ENCODE measurements at places on chromosomes 7 and 10. TPM values are rescaled to one million over a fixed set of nuclear protein-coding genes. Genes with fewer than 3 reads are reported as not detected.

Gene ELAPOR2
- 3.3 TPM for total RNA-seq

Gene DENND2A
- 15.6 TPM for total RNA-seq

Gene MRPS24
- 97.7 TPM for total RNA-seq

Gene TMEM236
- total RNA-seq = under 0.01 TPM

Gene ARMH3
- total RNA-seq = 5.9 TPM

Gene GTF2IRD1
- total RNA-seq = 4.7 TPM

Gene PLAU
- 63.9 TPM for total RNA-seq

Gene FGFR2
- total RNA-seq = not detected

Gene ABCA13
- total RNA-seq = not detected

Gene FBXW4
- total RNA-seq = 40.7 TPM

Gene PRLHR
- not detected for total RNA-seq

Gene PLXNA4
- 2.2 TPM for total RNA-seq

Gene TIMM23B
- 14.7 TPM for total RNA-seq

Gene HOXA10
- total RNA-seq = 9.9 TPM

Gene KIN
- 5.1 TPM for total RNA-seq

Gene HIP1
- 7.0 TPM for total RNA-seq

Gene CNPY4
- total RNA-seq = 17.3 TPM

Gene SFMBT2
- 3.1 TPM for total RNA-seq

Gene C10orf71
- not detected for total RNA-seq

Gene EBF3
- 22.5 TPM for total RNA-seq

Gene KAZALD1
- total RNA-seq = 11.9 TPM

Gene GIMAP1
- not detected for total RNA-seq

Gene GCC1
- 13.9 TPM for total RNA-seq

Gene PILRA
- total RNA-seq = 0.39 TPM

Gene HIBADH
- 44.1 TPM for total RNA-seq

Gene CAMK2G
- total RNA-seq = 22.1 TPM

Gene EN2
- total RNA-seq = not detected

Gene FAM131B
- 1.6 TPM for total RNA-seq

Gene ASAH2
- 0.37 TPM for total RNA-seq

Gene MACROH2A2
- 4.3 TPM for total RNA-seq

Gene LRRC4
- under 0.01 TPM for total RNA-seq

Gene SPDYE2
- total RNA-seq = not detected

Gene AOAH
- not detected for total RNA-seq

Gene NEBL
- 1.1 TPM for total RNA-seq

Gene BICC1
- total RNA-seq = 45.9 TPM

Gene CDNF
- 0.37 TPM for total RNA-seq

Gene PNLIPRP1
- not detected for total RNA-seq

Gene SPDYE6
- not detected for total RNA-seq

Gene PON1
- not detected for total RNA-seq

Gene AKR1C4
- total RNA-seq = not detected

Gene MEST
- 1.8 TPM for total RNA-seq

Gene HECW1
- total RNA-seq = 3.9 TPM

Gene BHLHA15
- 0.39 TPM for total RNA-seq

Gene CTNNA3
- total RNA-seq = under 0.01 TPM

Gene NT5C2
- total RNA-seq = 23.5 TPM

Gene CHAT
- total RNA-seq = not detected

Gene OR6V1
- total RNA-seq = not detected

Gene GRID2IP
- not detected for total RNA-seq

Gene SPDYE2B
- total RNA-seq = not detected

Gene DGKB
- total RNA-seq = 0.37 TPM

Gene RBP3
- total RNA-seq = not detected

Gene RADIL
- 2.7 TPM for total RNA-seq

Gene ZNF277
- total RNA-seq = 31.5 TPM

Gene GPR158
- 0.20 TPM for total RNA-seq

Gene CALML5
- total RNA-seq = not detected

Gene CHPF2
- 55.1 TPM for total RNA-seq

Gene PLXDC2
- 0.37 TPM for total RNA-seq

Data from subcutaneous preadipocyte (primary cell).